Amygdala (tissue), 56 donors: ENCODE measurements at places on chromosomes 7 and 10.

DNA sequence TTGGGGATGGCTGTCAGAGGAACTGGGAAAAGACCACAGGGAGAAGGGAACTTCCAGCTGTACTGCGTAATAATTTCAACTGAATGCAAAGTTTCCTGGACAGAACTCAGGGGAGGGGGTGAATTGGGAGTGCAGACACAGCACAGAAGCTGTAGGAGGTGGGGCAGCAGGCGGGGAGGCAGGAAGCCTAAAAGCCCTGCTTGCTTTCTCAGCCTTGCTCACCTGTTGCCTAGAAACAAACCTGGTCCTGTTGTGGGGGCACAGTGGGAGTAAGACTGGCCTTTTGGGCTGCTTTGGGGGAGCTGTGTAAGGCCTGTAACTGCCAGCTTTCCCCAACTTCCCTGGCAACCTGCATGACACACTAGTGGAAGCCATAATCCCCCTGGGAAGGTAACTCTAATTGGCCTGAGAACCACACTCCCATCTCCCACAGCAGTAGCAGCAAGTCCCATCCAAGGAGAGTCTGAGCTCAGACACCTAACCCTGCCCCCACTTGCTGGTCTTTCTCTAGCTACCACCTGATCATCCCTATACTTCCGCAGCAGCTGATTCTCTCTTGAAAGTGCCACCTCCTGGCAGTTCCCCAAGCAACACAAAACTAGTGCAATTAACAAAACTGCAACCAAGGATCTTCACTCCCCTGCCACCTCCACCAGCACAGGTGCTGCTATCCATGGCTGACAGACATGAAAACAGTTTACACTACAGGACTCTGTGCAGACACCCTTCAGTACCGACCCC is 1239.3 kb downstream of the SORCS1 start:
- DNase-seq = no peak

GRCh38 chr10:94963901-94964300 is 25.4 kb downstream of the CYP2C9 start:
- no peak for DNase-seq

GRCh38 chr10:57367412-57367811 is 900.3 kb downstream of the IPMK start:
- no peak for DNase-seq

- no peak for DNase-seq
These were observed 9.3 kb upstream of the TNS3 start for GRCh38 chr7:47591089-47591654.
